ENCODE measurements at places on chromosomes 12 and 14. TPM values are rescaled to one million over a fixed set of nuclear protein-coding genes. Genes with fewer than 3 reads are reported as not detected.

The NPFF gene
- not detected for total RNA-seq

The KRT5 gene
- not detected for total RNA-seq

The POC1B gene
- total RNA-seq = 7.3 TPM

The NRXN3 gene
- total RNA-seq = not detected

The PAX9 gene
- 0.82 TPM for total RNA-seq

The PTPN21 gene
- total RNA-seq = 15.0 TPM

The OR9K2 gene
- not detected for total RNA-seq

The GAS2L3 gene
- total RNA-seq = 47.4 TPM

The COA8 gene
- total RNA-seq = 42.2 TPM

The SPATS2 gene
- 56.3 TPM for total RNA-seq

The GPR84 gene
- total RNA-seq = not detected

The RIMBP2 gene
- total RNA-seq = not detected

The WSCD2 gene
- total RNA-seq = 0.64 TPM

The CTSG gene
- not detected for total RNA-seq

The ASB8 gene
- total RNA-seq = 17.1 TPM

The ZC2HC1C gene
- total RNA-seq = 5.2 TPM

The HCAR1 gene
- 0.31 TPM for total RNA-seq

The IL31 gene
- total RNA-seq = not detected

The KLRB1 gene
- total RNA-seq = not detected

The GLIPR1L1 gene
- total RNA-seq = not detected

The LRP1-AS gene
- not detected for total RNA-seq

The CD163L1 gene
- total RNA-seq = not detected

The TAS2R43 gene
- total RNA-seq = 0.36 TPM

The AQP2 gene
- 0.36 TPM for total RNA-seq

The CSAD gene
- total RNA-seq = 15.4 TPM

The KRT73 gene
- not detected for total RNA-seq

The NUMB gene
- 51.5 TPM for total RNA-seq

The CLEC1B gene
- total RNA-seq = not detected

The B4GALNT1 gene
- 48.6 TPM for total RNA-seq

The AP5M1 gene
- 20.0 TPM for total RNA-seq

The ZFHX2 gene
- 2.4 TPM for total RNA-seq

The MMP19 gene
- 0.05 TPM for total RNA-seq

The TMEM52B gene
- not detected for total RNA-seq

The AKAP3 gene
- total RNA-seq = 0.26 TPM

The CIROP gene
- not detected for total RNA-seq

The FANCM gene
- 6.6 TPM for total RNA-seq

The PTMS gene
- 395 TPM for total RNA-seq

The COL2A1 gene
- 1.4 TPM for total RNA-seq
